ENCODE measurements at places on chromosomes 3 and 15. TPM values are rescaled to one million over a fixed set of nuclear protein-coding genes. Genes with fewer than 3 reads are reported as not detected.

GRCh38 chr3:177906126-177906511 is 630.1 kb upstream of the KCNMB2 start:
- H3K27ac ChIP-seq = peak overlapping the region; percentile 86
- peak overlapping the region; percentile 30 for H3K4me3 ChIP-seq
- no peaks in the 10 kb centered on the region for H3K27me3 ChIP-seq
- no peak for DNase-seq
- peaks cover 3% of the 10 kb centered on the region for H3K36me3 ChIP-seq

- no peak overlapping the region for H3K27ac ChIP-seq
- no peak for DNase-seq
- no peak overlapping the region for H3K4me3 ChIP-seq
- H3K4me1 ChIP-seq = no peaks in the 10 kb centered on the region
These were observed 33.7 kb upstream of the MTHFS start for GRCh38 chr15:79930516-79930915.

GRCh38 chr3:114213292-114213626 is 24.1 kb downstream of the ZNF80 start:
- no peak overlapping the region for H3K4me3 ChIP-seq
- no peaks in the 10 kb centered on the region for H3K36me3 ChIP-seq
- H3K4me1 ChIP-seq = no peaks in the 10 kb centered on the region
- H3K27me3 ChIP-seq = no peaks in the 10 kb centered on the region
- H3K27ac ChIP-seq = no peak overlapping the region
- DNase-seq = no peak

DNA sequence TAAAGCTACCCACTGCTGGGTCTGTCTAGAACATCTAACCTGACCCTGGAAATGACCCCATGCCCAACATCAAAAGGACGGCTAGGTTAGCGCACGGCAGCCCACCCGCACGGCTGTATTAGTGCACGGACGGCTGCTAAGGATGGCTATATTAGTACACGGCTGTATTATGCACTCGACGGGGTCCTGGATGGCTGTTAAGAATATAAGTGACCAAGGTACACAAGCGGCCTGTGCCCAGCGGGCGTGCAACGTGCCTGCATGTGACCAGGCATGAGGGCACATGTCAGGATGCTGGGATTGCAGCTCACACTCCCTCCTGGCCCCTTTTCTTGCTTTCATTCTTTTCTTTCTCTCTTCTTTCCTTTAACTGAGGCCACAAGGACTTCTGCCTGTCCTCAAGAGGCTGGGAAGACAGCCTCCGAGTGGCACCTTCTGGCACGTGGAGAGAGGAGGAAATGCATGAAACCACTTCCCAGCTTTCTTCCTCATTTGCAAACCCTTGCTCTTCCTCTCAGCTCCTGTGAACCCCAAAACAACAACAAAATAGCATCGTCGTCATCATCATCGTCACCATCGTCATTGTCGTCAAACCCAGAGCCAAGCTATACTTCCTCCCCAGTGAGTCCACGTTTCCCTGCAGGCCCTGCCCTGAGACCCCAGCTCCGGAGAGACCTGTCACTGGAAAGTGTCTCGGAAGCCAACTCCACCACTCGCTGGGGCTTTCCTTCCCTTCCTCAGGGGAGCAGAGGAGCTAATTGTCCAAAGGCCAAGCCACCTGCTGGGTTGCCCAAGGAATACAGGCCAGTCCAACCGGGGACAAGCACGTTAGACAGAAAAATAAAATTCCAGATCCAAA is 101.8 kb downstream of the CHSY1 start:
- no peak for DNase-seq
- H3K36me3 ChIP-seq = no peaks in the 10 kb centered on the region
- peaks cover 4% of the 10 kb centered on the region for H3K4me1 ChIP-seq
- no peaks in the 10 kb centered on the region for H3K27me3 ChIP-seq

Gene NLGN1
- 3.9 TPM for total RNA-seq

Gene PCOLCE2
- 3.8 TPM for total RNA-seq

Data from osteocyte (in vitro differentiated cells).